ENCODE measurements at places on chromosomes 6 and 20.

- DNase-seq = no peak
Measured at GRCh38 chr6:134453792-134454510, 136.0 kb upstream of the SGK1 start.

- no peak for DNase-seq
Measured at GRCh38 chr6:30568245-30568644, 3.0 kb upstream of the ABCF1 start.

GRCh38 chr6:113211170-113211569 lies 646.0 kb upstream of the MARCKS start:
- DNase-seq = no peak

- peak; percentile 44 for DNase-seq
Measured at GRCh38 chr6:105135907-105136430, 43.8 kb downstream of the POPDC3 start.

DNA sequence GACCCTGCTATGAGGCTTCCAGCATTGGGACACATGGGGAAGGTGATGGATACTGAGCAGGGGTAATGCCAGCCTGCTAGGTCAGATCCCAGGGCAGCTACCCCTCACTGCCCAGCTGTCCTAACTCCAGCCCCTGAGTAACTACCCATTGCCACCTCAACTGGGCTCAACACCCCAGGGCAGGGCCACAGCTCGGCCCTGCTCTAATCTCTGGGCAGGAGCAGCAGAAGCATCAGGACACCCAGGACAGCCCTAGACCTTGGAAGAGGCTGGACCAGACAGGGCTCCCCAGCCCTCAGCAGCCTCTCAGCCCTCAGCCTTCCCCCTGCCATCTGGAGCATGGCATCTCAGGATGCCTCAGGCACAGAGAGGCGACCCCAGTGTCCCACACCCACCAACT lies 67.4 kb upstream of the TOP1 start:
- DNase-seq = no peak

- peak; percentile 29 for DNase-seq
Measured at GRCh38 chr20:55160037-55160436, 684.6 kb downstream of the DOK5 start.

DNA sequence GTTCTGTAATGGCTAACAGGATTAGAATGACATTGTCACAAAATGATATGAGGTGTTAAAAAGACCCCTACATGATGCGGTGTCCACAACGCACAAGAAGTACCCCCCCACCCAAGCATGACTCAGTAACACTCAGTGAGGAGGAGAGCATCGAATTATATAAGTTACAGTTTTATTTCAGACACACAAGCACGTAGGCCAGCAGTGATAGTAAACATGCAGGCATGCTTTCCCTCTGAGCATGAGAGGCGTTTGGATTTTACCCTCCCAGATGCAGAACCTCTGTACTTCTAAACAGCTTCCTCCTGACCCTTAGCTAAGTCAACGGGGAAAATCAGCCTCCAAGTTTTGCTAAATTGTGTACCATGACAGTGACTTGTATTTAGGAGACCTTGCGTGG lies 23.9 kb downstream of the GNAS start:
- DNase-seq = no peak

DNA sequence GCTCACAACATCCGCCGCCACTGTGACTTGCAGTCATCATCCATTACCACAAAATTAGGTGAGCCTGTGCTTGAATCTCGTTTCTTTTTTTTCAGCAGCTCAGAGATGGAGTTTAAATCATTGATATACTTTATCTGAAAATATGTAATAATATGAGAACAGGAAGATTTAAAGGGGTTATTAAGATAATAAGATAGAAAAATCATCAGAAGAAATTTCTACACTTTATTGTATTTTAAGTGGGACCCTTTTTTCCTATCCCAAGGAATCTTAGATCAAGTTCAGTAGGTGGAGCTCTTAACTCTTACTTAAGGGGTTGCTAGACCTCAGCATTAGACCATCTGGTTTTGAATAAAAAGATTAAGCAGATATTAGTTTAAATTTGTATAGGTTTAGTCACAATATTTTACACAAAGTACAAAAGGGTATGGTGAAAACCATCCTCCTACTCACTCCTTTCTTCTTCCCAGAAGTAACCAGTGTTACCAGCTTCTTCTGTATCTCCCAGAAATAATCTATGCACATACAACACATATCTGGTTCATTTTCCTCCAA lies 9.4 kb upstream of the NCOA7 start:
- peak; percentile 35 for DNase-seq

DNA sequence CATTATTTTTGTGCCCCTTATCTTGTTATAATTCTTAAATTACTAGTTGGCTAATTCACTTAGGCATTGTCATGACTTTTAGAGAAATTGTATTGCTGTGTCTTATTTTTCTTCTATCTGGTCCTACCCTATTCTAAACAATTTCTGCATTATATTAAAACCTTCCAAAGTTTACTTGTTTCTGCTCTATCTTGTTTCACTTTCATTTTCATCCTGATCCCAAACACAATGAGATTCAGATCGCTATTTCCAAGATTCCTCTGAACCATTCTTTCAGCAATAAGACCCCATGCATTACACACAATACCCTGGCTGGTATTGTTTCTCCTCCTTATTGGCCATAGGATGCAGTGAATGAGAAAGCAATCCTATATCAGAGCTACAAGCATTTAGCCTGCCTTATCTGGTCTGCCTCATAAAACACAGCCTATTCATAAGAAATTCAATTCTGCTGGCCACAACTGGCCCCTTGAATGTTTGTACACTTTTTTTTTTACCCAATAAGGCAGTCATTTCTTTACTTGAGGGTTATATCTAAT lies 69.9 kb upstream of the POU3F2 start:
- DNase-seq = peak; percentile 29

GRCh38 chr6:14075095-14075503 lies 42.5 kb upstream of the CD83 start:
- peak; percentile 69 for DNase-seq

GRCh38 chr6:143549221-143549948 lies 37.9 kb upstream of the FUCA2 start:
- no peak for DNase-seq

DNA sequence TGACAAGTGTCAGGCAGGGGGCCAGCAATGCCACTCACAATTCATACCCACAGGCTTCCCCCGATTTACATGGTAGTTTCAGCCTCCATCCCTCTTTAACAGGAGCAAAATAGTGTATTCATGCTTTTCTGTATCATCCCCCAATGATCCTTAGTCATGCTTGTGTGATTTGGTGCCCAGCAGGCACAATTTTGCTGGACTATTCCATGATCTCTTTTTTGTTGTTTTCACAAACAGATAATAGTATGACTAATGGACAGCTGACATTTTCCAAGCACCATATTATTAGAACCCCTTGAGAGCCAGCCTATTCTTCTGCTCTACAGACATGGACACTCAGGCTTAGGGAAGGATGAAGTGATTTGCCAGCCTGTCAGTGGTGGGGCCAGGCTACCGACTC lies 128.2 kb upstream of the RIPOR2 start:
- DNase-seq = no peak

DNA sequence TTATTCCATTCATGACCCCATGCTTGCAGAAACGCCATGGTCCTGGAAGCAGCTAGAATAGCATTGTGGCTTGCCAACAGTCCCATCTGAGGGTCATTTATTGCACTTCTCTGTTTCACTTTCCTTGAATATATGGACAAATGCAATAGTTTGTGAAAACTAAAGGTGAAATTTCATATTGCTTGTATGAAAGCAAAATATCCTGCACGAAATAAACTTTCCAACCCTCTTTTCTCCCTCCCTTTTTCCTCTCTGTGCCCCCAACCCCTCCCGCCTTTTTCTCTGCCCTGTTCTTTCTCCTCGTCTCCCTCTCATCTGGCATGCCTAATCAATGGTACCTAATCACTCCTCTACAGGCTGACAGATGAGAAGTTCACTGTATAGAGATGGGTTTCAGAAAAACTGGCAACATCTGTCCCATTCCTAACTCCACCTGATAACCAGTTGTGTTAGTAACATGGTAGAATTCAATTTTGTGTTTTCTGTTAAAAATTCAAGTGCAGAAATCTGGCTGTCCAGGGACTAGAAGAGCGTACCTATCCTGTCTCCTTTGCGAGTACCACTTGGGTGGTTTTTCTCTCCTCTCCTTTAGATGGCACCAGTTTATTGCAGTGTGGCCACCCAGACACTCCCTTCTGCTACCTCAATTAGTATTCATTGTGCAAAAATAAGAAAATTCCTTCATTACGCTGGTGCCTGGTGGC lies 198.6 kb downstream of the FOXA2 start:
- peak; percentile 33 for DNase-seq

GRCh38 chr6:75044846-75045245 lies 161.0 kb downstream of the COL12A1 start:
- no peak for DNase-seq

- peak; percentile 11 for DNase-seq
Measured at GRCh38 chr20:59988141-59988540, 29.9 kb downstream of the CDH26 start.

DNA sequence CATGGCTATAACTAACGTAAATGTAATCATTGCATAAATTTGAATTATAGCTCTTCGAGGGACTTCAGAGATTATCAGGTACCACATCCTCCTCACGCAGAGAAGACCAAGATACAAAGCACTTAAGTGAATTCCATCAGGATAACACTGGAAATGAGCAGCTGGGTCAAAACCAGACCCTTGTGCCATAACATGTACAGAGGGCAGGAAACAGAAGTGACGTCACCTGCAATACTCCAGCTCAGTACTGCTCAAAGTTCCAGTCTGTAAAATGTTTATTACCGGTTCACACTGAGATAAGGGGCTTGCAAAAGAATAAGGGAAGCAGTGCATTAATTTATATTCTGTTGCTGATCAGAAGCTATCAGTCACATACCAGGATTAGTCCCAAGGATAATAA lies 45.8 kb downstream of the RGS17 start:
- peak; percentile 41 for DNase-seq

- DNase-seq = no peak
Measured at GRCh38 chr6:42694586-42694985, 27.8 kb downstream of the PRPH2 start.

All from RPMI7951 (cell line).